ENCODE measurements at places on chromosomes 2 and 18.

DNA sequence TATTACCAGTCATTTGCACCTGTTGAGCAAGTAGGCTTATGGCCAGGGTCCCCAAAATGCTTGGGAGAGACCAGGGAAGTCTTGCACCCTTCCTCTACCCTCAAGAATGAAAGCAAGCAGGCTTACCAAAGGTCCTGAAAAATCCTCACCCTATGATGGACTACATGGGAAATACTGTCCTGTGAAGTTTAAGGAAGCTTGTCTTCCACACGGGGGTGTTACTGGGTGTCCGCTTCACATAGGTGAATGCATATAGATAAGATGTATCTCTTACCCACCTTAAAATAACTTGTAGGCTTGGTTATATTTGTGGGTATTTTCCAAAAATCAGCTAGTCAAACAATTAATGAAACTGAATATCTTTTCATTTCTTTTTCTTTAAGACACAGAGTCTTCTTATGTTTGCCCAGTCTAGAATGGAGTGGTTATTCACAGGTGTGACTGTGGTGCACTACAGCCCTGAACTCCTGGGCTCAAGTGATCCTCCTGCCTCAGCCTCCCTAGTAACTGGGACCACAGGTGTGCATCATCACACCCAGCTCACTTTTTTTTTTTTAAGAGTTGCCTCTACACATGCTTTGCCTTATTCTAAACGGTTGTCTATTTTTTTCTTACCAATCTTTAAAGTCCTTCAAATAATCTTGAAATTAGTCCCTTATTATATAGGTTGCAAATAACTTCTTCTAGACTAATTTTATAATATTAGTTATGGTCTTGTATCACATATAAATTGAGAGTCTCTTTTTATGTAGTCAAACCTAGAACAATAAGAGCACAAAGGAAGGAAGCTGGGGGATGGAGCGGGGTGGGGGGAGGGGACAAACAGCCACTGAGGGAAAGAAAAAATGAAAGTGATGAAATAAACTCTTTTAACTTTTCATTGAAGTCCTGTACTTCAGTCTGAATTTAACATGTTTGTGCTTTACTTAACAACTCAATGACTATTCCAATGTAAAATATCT is 49.0 kb downstream of the CERKL start:
- no peak for DNase-seq

DNA sequence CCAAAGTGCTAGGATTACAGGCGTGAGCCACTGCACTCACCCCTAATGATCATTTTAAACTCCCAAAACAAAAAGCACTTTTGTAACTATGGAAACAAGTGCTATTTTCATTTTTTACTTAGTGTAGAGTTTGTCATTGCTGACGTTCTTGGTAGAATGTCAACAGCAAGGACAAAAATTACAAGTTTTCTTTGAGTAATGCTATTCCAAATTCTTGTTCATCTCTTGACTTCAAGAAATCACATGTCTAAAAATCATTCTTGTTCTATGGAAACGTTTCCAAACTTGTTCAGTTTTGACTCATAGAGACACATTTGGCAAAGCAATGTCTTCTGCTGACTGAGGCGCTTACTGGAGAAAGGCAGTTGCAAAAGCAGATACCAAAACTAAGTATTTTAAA is 82.6 kb downstream of the MBP start:
- no peak for DNase-seq

DNA sequence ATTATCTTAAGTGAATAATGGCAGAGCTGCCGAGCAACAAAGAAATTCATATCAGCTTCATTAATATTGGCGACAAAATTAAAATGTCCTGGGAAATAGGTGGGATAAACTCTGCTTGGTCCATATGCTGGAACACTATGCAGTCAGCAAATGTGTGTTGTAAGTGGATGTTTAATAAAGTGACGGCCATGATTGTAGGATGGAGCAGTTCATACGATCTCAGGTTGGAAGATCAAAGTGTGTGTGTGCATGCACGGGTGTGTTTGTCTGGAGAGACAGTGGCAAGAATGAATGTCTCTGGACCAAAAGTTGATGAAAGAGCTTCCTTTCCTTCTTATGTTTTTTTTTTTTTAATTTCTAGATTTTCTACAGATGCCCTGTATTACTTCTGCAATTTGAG is 14.8 kb downstream of the TWIST2 start:
- no peak for DNase-seq

- DNase-seq, result no peak
Observed at GRCh38 chr2:188430705-188431104, 139.0 kb downstream of the GULP1 start.

DNA sequence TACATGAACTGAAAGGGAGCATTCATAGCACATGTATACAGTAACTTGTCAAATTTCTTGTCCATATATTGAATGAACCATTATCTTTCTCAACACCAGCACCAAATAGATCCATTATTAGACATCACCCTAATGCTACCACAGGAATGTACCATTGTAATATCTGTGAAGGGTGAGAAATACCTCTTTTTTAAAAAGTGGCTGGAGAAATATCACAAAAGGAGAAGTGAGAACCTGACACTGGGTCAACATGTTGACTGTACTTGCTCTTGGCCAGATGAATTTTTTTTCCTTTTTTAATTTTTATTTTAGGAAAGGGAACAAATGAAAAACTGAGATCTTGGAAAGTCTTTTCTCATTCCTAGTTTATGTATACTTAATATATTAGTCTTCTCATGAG is 63.5 kb downstream of the CAVIN2 start:
- DNase-seq, result no peak

DNA sequence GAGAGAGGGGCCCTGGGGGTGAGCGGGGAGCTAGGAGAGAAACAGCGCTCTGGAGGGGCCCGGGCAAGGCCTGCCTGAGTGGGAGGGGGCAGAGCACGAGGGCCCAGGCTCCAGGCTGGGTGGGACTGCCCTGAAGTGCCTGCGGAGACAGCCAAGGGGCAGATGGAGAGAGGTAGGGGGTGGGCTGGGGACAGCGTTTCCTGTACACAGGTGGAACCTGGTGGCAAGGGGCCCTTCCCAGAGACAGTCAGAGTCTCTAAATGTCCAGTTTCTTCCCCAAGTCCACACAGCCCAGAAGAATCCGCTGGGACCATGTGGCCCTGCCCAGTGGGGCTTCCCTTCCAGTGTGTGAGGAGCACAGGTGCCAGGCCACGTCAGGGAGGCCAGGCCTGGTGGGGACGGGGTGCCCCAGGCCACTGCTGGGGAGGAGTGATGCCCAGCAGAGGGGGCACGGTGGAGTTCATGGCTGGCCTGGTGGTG is 1.7 kb upstream of the GPR35 start:
- DNase-seq, result no peak

GRCh38 chr2:57333221-57333620 is 713.4 kb upstream of the VRK2 start:
- no peak for DNase-seq

DNA sequence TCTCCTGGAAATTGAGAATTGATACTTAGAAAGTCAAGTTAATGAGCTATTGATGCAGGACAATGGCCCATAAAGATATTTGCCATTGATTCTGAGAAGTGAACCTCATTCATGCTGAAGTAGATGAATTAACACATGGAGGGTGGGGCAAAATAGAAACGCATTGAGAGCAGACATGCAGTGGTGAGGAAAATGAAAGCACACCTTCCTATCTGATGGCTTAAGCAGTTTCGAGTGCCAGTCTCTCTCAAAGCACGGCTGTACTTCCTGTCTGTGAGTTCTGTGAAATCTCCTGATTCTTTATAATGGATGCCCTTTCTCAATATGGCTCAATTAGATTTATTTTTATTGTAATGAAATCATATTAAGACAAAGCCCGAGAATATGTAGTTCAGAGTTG is 247.0 kb downstream of the TMX3 start:
- DNase-seq, result no peak

GRCh38 chr2:134800341-134800740 is 38.1 kb upstream of the ACMSD start:
- DNase-seq, result no peak

Data from NCI-H2171 (cell line).